ENCODE measurements at places on chromosomes 4 and X.

DNA sequence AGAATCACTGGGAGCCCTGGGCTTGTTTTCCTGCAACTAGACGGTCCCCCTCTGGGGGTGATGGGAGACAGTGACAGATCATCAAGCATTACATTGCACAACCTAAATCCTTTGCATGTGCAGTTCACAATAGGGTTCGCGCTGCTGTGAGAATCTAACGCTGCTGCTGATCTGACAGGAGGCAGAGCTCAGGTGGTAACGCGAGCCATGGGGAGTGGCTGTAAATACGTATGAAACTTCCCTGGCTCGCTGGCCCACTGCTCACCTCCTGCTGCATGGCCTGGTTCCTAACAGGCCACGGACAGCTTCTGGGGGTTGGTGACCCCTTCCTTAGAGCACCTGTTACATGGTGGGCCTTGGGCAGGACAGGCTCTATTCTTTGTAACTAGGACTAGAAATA, 10.4 kb downstream of the PAQR3 start:
- no peak for DNase-seq

GRCh38 chr4:133152330-133152821, 3.3 kb downstream of the PCDH10 start:
- DNase-seq = no peak

GRCh38 chrX:132833373-132833772, 125.1 kb downstream of the HS6ST2 start:
- no peak for DNase-seq

- no peak for DNase-seq
Measured at GRCh38 chr4:153485860-153486259, 19.7 kb downstream of the TMEM131L start.

DNA sequence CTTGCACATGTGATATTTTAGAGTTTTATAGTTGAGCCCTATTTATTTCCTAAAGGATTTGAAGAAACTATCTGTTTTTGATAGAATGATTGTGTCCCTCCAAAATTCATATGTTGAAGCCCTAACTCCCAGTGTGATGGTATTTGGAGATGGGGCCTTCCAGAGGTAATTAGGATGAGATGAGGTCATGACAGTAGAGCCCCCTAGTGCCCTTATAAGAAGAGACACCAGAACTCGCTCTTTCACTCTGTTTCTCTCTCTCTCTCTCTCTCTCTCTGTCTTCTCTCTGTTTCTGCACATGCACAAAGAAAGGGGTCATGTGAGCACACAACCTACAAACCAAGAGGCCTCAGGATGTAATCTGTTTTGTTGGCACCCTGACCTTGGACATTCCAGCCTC, 921.9 kb upstream of the DIAPH2 start:
- no peak for DNase-seq

- no peak for DNase-seq
Measured at GRCh38 chr4:42637867-42638266, 19.0 kb downstream of the ATP8A1 start.

GRCh38 chrX:38409289-38409688, 56.9 kb downstream of the OTC start:
- no peak for DNase-seq

DNA sequence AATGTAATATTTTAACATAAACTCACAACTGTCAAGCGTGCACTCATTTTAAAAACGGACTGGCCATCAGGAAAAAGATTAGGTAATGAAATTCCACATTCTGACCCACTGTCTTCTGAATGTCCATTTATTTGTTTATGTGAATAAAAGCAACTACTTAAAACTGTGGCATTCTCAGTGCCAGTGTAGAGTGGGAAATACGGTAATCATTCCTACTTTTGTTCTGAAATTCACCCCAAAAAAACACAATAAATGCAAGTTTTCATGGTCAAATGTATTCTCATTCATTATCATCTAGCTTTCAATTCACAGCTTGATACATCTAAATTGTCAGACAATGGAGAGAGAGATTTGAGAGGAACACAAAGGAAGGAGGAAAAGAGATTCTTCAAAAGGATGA, 260.9 kb downstream of the DCHS2 start:
- DNase-seq = no peak

DNA sequence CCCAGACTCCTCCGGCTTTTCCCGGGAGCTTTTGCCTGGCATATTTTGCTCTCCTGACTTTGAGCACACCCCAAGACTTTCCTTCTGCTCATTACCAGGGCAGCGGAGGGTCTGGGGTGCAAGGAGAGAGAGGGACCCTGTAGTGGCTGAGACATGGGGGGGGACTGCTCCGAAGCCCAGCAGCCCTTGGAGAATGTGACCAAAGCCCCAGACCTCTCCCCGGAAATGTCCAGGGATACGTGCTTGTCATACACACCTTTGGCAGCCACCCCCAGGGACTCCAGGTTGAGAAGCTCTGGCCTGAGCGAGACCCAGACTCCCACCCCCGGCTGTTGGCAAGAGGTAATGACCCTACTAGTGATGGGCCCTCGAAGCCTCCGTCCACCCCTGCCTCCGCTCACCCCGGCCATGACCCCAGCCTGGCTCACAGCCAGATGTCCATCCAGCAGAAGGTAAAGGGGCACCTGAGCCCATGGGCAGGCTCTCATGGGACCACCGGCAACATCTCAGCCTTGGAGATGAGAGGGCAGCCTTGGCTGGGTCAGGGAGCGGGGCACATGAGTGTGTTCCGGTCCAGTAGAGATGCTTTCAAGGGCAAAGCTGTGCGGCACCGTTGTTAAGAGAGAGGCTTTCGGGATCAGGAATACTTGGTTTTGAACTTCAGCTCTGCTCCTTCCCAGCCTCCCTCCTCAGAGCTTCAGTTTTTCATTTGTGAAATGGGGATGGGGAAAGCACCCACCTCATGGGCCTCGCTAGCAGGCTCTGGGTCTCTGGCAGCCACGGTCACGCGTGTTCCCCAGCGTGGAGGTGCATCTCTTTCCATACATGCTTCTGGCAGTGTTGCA, 2.0 kb downstream of the PSAPL1 start:
- no peak for DNase-seq

DNA sequence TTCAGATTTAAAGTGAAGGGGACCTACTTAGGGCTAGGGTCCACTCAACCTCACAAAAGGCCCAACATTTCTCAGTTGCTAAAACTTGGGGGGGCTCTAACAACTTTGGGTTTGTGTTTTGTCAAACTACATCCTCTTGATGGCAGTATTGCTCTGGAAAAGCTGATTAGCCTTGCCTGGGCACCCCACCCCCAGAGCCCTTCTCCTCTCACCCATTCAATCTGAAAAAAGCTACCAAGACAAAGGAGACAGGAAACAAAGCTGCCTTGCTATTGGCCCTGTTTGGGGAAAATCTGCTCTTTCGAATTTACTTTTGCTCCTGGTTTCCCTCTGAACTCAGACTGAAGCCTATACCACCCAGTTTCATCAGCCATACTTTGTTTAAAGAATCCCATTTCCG, 195.2 kb upstream of the STK26 start:
- DNase-seq = peak; percentile 33

GRCh38 chrX:55638933-55639332, 15.7 kb downstream of the FOXR2 start:
- DNase-seq = no peak

- no peak for DNase-seq
Measured at GRCh38 chr4:138958519-138958918, 57.1 kb upstream of the NOCT start.

- no peak for DNase-seq
Measured at GRCh38 chr4:22921936-22922335, 229.2 kb downstream of the GBA3 start.

GRCh38 chr4:153013202-153013977, 77.3 kb downstream of the FHDC1 start:
- DNase-seq = no peak

- no peak for DNase-seq
Measured at GRCh38 chrX:13511944-13512330, 57.5 kb upstream of the EGFL6 start.

DNA sequence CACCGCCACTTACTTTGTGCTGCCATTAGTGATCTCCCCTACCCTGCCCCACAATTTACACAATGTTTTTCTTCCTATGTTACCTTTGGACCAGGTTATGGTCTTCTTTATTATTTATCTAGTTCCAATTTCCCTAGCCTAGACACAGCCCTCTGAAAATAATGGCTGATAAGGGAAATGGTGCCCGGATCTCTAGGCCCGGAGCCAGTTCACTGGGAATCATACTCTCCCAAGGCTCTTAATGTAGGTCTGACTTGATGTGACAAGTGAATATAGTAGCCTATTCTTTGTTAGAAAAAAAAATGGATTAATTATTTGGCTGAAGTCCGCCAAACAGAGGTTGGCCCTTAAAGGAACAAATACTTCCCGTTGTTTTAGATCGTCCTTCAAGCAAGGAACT, 208.0 kb downstream of the RELL1 start:
- DNase-seq = no peak

DNA sequence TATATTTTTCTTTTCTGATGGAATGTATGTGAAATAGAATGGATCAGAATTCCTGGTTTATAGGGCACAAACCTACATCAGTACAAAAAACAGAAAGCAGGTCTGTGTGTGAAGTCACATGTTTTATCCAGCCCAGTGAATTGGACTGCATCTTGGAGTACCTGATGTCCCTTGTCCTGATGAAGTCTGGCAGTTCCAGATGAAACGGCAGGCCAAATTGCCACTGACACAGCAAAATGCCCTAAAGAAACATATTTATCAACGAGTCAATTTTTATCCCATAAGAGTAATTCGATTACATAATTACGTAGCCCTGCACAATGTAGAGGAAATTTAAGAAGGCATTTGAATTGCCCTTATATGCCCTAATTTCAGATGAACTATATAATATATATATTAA, 37.8 kb upstream of the ATP6AP2 start:
- DNase-seq = no peak

DNA sequence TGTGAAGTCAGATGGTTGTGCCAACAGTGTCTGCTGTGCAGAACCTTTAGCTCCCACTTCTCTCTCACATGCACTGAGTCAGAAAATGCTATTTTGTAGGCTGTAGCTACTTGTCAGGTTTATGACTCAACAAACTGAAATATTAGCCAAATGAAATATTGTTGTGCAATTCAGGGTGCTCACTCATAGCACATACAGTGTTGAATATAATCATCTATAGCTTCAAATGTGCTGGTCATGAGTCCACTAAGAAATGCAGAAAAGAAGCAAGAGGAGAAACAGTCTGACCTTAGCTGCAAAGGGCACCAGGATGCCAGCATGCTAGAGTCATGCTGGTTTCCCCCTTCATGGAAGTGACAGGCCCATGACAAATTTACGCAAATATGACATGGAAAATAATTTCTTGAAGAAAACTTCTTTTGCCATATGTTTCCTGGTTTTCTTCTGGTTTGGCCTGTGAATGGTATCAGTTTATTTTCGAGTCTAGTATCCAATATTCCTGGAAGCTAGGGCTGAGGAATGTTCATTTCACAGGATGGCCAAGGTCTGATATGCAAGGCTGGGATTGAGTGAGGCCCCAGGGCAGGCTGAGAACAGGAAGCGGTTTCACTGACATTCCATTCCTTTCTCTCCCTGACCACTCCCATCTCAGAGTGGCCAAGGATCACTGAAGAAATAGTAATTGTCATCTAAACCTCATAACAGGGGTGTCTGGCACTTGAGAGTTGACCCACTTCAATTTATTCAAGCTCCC, 10.3 kb upstream of the CXCL2 start:
- DNase-seq = no peak

- DNase-seq = no peak
Measured at GRCh38 chr4:72391281-72391680, 177.7 kb downstream of the ADAMTS3 start.

DNA sequence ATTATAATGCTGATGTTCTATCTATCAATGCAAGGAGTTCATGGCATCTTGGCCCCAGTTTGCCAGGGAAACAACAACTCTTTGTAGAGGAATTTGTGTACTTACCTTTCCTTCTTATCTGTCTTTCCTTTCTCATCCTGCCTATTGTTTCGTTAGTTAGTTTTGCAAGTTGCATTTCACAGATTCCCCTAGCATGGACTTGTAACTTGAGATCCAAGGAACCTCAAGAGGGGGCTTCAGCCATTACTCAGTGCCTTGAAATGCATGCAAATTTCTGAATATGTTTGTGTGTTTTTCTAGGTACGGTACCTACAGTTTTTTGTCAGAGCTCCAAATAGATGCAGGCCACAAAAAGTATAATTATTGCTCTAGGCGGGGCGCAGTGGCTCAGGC, 203.6 kb downstream of the LDB2 start:
- DNase-seq = no peak

GRCh38 chr4:175947117-175947722, 118.4 kb upstream of the WDR17 start:
- DNase-seq = no peak

DNA sequence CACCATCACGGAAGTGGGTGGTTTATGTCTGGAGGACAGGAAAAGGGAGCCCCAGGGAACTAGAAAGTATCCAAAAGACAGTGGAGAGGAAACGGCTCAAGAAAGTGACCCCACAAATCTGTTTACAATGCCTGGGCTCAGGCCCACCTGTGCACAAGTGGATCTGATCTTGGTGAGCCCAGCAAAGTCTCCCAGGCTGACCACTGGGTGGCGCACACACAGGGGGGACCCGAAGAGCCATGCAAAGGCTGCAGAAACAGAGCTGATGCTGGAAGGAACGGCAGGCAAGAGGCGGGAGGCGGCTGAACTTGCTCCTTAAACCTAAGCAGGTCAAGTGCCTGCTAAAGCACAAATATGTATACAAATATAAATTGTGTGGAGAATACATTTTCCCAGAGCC, 9.6 kb downstream of the HAUS7 start:
- peak; percentile 57 for DNase-seq

DNA sequence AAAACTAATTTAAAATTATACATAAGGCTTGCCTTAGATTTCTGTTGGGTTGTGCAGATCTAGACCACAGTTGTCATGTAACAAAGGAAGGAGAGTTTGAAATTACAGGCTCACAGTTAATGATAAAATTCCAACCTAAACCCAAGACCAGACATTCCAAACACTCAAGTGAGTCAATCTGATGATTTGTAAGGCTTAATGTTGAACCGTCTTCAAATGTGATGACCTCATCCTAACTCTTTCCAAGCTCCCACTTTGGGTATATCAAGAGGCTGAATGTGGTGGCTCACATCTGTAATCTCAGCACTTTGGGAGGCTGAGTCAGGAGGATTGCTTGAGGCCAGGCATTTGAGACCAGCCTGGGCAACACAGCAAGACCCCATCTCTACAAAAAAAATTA, 149.2 kb downstream of the TBL1X start:
- DNase-seq = no peak

DNA sequence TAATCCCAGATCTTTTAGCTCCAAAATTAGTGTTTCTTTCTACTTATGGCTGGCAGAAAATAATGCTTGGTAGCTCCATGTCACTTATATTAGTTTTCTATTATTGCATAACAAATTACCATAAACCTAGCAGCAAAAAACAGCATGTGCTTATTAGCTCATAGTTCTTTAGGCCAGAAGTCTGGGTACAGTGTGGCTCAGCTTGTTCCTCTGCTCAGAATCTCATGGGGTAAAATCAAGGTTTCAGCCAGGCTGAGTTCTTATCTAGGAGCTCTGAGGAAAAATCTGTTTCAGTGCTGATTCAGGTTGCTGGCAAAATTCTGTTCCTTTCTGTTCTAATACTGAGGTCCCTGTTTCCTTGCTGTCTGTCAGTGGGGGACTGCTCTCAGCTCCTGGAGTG, 101.1 kb downstream of the CT47B1 start:
- no peak for DNase-seq

GRCh38 chr4:112897543-112897942, 151.9 kb upstream of the ANK2 start:
- DNase-seq = no peak

Measured in activated T-cell treated with anti-CD3 and anti-CD28 coated beads, Interleukin-2, amount 50 U/mL, for 1 hour (primary cell).